Urinary bladder (tissue), 4 donors: ENCODE measurements at places on chromosomes 6 and 20. TPM values are rescaled to one million over a fixed set of nuclear protein-coding genes. Genes with fewer than 3 reads are reported as not detected.
A peak's percentile ranks its signal among the peaks of the same experiment; 100 is the strongest.

The ZHX3 gene
- total RNA-seq, result 15.4 TPM

- no peak for DNase-seq
Observed at GRCh38 chr6:139409026-139409425, 34.6 kb upstream of the CITED2 start.

The SNX21 gene
- total RNA-seq, result 33.5 TPM

DNA sequence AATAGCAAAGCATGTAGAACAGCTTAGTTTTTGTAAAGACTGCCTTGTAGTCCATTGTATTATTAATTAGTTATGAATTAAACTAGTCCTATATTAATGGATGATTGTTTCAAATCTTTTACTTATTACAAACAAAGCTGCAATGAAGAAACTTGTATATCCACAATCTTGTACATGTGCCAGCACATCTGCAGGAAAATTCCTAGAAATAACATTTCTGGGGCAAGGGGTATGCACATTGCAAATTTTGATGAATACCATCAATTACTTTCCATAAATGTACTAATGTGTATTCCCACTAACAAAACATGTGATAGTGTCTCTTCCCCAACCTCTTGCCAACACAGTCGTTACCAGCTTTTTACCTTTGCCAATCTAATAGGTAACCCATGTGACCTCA, 73.6 kb upstream of the AKAP12 start:
- no peak for DNase-seq

DNA sequence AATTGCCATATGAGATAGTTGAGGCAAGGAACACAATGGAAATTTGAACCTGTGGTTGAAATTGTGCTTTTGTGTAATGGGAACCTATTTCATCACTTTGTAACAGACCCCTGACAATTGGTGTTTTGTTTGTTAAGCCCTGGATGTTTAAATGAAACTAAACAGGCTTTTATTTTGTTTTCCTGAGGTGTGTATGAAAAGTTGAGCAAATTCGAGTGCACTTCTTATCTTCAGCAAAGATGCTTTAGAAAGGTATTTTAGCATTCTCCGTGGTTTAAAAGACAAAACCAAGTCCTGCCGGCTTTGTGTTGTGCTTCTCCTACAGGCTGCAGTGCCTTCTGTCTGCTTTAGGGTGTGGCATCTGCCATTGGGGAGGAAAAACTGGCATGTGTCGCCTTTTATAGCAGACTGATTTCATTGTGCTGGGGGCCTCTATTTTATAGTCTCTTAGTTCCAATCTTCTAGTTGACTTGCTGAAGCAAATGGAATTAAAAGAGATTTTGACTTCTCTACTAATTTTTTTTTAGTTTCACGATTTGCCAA, 2.2 kb upstream of the ARID1B start:
- DNase-seq, result no peak

DNA sequence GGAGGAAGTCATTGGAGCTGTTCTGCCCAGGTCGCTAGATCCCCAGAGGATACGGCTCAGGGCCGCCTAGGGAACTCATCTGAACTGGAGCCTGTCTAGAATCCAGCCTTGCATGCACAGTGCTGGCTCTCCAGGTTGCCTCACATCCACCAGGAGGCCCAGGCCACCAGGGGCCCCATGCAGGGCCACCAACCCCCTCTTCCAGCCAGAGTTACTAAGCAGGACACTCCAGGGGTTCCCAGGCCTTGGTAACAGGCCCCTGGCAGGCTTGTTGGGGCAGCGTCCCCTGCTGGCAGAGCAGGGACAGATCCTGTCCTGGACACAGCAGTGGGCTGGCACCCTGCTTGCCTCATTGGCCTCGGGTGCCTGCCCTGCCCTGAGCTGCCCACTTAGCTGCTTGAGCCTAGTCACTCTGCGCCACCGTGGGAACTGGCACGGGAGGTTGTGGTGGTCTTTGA, 35.3 kb downstream of the EFCAB8 start:
- DNase-seq, result no peak

DNA sequence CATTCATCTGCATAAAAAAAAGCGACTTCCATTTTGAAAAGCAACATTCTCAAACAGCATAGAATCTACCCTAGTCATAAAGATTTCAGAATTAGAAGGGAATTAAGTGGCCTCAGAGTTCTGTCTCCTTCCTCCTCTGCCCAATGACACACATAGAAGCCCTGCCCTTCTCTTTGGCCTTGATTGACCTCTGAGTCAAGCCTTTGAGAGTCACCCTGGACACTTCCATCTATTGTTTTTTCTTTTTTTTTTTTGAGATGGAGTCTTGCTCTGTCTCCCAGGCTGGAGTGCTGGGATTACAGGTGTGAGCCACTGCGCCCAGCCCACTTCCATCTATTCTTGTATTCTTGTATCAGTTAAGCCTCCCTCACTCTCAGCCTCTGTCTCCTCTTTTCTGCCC, 44.8 kb upstream of the CTNNBL1 start:
- no peak for DNase-seq

GRCh38 chr20:54794110-54794509, 318.7 kb downstream of the DOK5 start:
- DNase-seq, result no peak

- no peak for DNase-seq
Observed at GRCh38 chr6:166936079-166936787, 20.1 kb downstream of the RNASET2 start.

DNA sequence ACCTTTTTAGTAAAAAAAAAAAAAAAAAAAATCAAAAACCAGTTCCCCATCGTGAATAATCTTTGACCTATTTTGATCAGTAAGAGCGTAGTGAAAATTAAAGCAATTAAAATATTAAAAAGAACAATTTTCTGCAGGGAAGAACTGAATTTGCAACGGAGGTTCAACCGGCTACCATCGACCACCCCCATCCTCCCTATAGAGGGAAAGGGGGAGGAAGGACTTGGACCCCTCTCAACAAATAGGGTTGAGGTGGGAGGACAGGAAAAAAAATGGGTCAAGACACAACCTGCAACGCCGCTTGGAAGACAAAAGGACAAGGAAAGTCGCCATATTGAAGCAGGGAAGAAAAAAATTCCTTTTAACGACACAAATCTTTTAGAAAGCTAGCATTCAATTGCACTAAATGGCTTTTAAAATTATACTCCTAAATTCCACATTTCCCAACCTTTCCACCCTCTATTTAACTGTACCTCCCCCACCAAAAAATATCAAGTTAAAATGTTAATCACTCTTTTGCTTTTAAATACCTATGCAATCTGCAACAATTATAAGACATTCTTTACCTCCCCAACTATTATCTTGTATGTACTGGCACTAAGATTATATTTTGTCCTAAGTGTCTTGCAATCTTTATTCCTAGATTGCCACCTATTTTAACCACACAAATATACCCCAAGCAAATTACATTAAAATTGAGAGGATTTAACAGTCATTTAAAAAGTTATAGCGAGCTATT, 1.7 kb downstream of the PPP1R10 start:
- peak; percentile 83 for DNase-seq

GRCh38 chr6:18166312-18167036, 11.3 kb downstream of the KDM1B start:
- no peak for DNase-seq

DNA sequence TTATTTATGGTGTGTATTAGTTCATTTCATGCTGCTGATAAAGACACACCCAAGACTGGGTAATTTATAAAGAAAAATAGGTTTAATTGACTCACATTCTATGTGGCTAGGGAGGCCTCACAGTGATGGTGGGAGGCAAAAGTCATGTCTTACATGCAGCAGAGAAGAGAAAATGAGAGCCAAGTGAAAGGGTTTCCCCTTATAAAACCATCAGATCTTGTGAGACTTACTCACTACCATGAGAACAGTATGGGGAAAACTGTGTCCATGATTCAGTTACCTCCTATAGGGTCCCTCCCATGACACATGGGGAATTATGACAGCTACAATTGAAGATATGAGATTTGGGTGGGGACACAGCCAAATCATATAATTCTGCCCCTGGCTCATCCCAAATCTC, 150.0 kb upstream of the AHI1 start:
- no peak for DNase-seq

- DNase-seq, result no peak
Observed at GRCh38 chr6:109671733-109672132, 19.3 kb downstream of the AK9 start.

- DNase-seq, result no peak
Observed at GRCh38 chr6:26103141-26103769, 16.0 kb downstream of the HFE start.

GRCh38 chr6:328136-328670, 35.9 kb downstream of the DUSP22 start:
- DNase-seq, result no peak

- no peak for DNase-seq
Observed at GRCh38 chr6:107877968-107878367, 53.9 kb upstream of the SCML4 start.

DNA sequence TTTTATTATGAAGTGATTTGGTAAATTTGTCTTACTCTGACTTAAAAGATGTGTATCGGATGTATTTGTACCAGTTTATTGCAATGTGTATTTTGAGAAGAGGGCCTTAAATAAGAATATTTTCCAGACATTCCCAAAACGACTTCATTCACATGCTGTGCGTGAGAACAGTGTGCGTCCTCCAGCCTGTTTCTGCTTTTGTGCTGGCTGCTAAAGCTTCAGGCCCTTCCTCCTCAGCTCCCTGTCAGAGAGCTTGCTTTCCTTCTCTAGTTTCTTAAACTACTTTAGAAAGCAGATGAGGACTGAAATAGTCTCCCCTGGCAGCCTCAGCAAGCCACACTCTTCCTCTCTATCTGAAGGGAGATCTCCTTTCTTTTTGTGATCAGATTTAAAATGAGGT, 157.8 kb downstream of the SAMD5 start:
- no peak for DNase-seq

The ASF1A gene
- 36.3 TPM for total RNA-seq

DNA sequence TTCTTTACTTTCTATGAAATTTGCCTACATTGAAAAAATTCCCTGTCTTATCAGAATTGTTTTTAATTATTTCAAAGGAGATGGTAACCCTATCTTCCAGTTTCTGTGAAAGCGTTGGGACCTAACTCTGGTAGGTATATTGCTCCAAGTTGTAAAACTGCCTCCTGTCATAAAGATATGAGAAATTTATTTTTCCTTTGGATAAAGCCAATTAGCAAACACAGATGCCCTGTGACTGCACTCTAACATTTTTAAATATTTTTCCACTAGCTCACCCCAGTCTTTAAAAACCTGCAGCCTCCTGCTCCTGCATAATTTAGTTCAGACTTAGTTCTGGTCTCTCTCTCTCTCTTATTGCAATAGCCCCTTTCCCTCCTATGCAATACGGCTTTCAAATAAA, 39.0 kb upstream of the CRISP1 start:
- DNase-seq, result no peak

The CEP85L gene
- total RNA-seq, result 73.4 TPM

DNA sequence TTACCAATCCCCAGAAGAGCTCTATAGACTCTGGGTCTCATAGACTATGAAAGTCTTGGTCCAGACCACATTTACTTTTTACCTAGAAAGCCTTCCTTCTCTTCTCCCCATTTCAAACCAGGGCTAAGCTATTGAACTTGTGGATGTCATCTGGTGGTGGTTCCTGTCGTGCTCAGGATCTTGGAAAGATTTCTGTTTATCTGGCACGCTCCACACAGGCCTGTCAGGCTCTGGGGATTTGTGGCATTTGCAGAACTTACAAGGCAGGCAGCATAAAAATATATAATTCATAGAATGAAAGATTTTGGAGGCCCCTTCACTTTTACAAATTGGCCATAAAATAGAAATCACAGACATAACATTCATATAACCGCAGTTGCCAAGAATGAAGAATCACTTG, 188.1 kb downstream of the UST start:
- DNase-seq, result no peak

DNA sequence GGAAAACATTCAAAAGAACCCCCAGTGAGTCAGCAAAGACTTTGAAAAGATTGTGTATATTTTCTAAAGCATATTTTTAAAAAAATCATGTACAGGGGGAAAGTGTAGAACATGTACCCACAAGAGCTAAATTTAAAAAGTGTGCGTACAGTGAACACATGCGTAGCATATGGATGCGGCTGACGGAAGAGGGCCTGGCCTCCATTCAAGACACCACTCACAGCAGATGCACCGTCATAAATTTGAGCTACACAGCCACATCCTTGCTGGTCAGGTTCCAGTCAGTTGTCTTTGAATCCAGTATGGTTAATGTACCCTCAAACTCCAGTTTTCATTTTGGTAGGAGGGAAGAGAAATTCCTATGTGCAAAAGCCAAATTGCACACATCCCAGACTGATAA, 54.3 kb upstream of the SPACA1 start:
- DNase-seq, result no peak

DNA sequence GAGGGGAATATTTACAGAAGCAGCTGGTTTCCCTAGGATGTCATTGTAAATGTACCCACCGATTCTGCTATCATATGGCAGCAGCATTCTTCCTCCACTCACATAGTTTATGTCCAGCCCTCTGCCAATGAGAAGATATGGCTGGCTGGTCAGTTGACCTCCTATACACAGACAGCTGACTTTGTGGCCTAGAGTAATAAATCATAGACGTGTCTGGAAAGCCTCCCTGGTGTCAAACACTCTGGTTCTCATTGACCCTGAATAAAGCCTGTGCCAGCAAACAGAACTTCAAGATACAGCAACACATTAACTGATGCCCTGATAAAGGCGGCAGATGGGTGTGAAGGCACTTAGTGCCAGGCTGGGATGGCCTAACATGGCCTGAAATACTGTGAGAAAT, 52.6 kb downstream of the GPR63 start:
- DNase-seq, result no peak

DNA sequence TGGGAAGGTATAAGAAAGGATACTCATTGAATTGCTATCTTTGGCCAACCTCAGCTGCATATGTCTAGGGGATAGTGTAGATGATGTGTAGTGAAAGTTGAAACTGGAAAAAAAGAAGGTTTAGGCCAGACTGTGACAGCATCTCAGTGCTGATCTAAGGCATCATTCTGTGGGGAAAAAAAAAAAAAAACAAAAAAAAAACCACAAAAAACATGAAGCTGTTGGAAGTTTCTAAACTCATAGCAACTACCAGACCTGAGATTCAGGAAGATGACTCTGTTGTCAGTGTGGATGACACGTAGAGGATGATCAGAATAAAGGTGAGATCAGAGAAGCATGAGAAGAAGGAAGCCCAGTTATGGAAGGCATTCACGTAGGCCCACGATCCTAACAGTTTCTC, 100.8 kb upstream of the CNKSR3 start:
- DNase-seq, result no peak

The HECA gene
- total RNA-seq, result 35.2 TPM

DNA sequence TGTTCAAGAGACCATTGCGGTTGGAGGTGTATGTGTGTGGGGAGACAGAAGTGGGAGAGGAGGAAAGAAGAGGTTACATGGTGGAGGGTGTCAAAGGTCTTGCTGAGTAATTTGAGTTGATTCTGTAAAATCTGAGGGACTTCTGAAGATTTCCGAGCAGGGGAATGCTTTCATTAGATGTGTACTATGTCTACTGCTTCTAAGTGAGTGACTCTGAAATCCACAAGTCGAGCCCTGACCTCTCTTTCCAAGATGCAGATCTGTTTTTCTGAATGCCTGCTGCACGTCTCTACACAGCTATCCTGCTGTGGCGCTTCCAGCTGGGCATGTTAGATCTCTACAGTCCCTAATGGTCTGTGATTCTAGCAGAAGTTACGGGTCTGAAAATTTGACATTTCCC, 209.8 kb downstream of the ATXN1 start:
- DNase-seq, result no peak
